ENCODE measurements at places on chromosomes 12 and 14.

DNA sequence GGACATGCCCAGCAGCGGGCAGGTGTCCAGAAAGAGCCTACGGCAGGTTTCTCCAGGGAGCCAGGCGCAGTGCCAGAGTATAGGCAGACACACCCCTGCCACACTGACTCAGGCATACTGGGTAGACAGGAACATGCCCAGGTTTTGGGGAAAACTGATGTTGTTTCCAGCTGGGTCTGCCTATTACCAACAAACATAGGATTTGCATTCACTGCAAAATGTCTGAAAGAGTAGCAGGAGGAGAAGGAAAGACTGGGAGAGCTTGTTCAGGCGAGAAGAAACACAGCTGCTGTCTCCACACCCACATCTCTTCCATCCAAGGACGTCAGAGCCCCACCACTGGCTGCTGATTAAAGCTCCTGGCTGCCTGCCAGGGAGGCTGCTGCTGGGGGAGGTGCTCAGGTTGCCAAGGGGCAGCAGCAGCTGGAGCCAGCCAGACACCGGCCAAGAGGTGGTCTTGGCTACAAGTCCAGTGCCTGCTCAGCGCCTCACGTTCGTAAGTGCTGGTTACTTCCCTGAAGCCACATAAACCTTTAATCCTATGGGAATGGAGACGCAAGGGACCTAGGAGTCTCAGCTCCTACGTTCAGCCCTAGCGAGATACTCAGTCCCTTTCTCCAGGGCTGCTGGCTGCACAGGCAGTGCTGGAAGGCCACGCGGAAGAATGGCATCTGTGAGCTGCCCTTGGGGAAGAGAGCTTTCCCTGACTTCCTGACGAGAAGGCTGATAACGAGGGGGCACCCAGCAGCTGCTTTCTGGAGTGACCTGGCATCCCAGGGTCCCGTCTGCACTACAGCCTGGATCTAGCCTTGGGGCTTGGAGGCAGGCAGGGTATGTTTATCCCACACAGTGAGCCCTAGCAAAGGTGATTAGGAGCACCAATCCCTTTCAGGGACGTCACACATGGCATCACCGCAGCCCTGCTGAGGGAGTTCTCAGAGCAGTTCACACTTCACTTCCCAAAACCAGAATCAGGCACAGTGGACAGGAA, 58.1 kb downstream of the PLEKHG3 start:
- no peak for DNase-seq

GRCh38 chr14:36271939-36272907, 48.2 kb downstream of the MBIP start:
- DNase-seq: peak; percentile 56

DNA sequence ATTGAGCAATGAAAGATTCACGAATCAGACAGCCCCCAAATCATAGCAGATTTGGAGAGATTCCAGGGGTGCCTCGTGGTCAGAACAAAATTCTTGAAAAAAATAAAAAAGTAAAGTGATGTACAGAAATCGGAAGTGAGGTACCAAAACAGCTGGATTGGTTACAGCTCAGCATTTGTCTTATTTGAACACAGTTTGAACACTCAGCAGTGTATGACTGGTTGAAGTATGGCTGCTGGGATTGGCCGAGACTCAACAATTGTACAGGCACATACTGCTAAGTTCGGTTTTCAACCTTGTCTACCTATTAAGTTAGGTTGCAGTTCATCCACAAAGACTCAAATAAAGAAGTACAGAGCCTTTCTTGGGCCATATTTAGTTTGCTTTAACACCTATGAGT, 865.4 kb upstream of the TMEM132C start:
- DNase-seq: no peak

- DNase-seq: no peak
These were observed 38.2 kb upstream of the MAP1LC3B2 start for GRCh38 chr12:116520801-116521471.

DNA sequence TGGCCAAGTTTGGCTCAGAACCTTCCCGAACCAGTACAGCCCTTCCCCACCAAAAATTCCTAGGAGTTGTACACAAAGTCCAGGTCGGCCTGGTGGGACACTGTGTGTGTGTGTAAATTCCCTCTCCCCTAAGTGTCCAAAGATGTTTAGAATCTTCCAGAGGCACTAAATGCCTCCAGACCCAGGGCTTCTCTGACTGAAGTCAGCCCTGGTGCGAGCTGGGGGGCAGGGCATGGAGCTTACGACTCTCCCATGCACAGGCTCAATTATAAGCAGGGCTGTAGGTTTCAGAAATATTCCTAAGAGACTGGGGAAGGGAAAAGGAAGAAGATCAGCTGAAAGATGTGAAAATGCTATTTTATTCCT, 106.9 kb upstream of the ATF7IP start:
- peak; percentile 27 for DNase-seq

GRCh38 chr12:115357681-115358080, 673.7 kb upstream of the TBX3 start:
- DNase-seq: no peak

DNA sequence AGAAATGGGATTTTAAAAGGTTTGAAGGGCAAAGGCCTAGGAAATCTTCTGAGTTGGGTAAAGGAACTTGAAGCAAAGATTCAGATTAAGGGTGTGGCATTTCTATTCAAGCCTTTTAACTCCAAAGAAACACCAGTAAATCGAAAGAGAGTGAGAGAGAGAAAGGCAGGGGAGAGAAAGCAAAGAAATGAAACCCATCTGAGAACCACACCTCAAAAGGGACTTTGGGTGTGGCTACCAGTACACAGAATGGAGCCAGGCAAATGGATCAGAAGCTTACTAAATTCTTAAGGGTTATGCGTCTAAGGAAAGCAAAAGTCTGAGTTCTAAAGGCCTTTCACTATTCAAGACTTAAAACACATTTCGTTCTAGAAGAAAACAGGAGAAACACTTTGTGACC, 277.4 kb downstream of the BCL11B start:
- no peak for DNase-seq

DNA sequence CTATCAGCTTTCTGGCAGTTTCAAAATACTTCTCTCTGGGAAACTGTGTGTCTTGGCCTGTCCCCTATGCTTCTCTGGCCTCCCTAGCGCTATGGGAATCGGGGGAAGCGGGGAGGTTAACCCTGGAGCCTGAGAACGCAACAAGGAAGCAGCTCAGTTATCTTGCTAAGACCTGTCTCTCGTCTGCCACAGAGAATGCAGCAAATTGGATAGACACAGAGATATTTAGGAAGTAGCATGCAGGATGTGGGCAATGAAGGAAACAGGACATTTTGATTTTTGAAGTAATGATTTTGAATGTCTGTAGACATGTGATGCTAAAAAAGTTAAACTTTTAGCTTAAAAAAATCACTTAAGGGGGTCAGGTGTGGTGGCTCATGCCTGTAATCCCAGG, 6.6 kb upstream of the CALCOCO1 start:
- DNase-seq: no peak

DNA sequence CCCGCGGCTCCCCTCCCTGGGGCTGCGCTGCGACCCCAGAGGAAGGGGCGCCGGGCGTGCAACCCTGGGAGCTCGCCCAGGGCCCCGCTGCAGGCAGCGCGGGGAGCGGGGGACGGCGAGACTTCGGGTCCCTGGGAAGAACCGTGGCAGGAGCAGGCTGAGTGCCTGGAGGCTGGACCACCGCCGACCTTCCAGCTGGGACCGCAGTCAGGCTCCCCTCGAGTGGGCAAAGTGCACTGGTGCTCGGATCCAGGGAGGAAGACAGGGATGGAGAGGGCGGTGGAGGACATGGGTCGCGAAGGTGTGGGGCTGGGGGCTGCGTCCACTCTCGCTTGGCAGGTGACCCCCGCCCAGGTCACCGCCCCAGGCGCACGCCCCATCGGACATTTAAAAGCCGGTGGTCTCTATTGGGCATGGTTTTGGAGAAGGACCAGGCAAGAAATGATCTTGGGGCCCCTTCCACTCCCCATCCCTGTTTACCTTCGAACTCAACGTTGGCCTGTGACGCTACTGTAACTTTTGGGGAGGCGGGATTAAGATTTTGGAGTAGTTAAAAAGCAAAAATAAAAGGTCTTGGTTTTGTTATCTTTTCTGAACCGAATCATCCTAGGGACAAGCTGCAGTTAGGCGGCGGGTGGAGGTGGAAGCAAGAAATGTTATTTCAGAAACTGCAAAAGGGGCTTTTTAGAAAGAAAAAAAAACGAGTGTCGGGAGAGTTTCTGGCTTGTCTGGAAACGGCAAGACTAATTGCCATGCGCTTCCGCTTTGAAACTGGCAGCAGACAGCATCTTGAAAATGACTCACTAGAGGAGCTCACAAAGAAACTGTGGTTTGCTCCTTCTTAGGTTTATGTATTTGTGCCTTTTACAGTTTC, 1.0 kb downstream of the ELK3 start:
- DNase-seq: peak; percentile 61

DNA sequence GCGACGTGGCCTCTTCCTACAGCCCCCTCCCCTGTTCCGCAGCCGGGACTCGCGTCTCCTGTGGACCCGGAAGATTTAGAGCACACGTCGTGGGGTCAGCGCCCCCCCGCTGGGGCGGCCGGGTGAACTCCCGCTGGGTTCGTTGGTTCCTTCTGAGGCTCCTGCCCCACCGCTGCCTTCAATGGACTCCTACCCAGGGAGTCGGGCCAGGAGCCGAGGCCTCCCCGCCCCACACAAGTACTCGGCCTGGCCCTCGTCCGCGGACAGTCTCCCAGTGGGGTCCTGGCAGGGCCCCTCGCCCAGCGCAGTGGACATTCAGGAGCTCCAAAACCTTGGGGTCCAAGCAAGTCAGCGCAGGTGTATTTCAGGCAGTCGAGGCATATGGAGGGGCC, 1.2 kb downstream of the MMP17 start:
- no peak for DNase-seq

- no peak for DNase-seq
These were observed 5.9 kb upstream of the FOXN3 start for GRCh38 chr14:89422952-89423345.

GRCh38 chr12:113285679-113286610, 49.0 kb downstream of the SLC8B1 start:
- DNase-seq: no peak

GRCh38 chr14:104356020-104356737, 217.8 kb downstream of the KIF26A start:
- no peak for DNase-seq

DNA sequence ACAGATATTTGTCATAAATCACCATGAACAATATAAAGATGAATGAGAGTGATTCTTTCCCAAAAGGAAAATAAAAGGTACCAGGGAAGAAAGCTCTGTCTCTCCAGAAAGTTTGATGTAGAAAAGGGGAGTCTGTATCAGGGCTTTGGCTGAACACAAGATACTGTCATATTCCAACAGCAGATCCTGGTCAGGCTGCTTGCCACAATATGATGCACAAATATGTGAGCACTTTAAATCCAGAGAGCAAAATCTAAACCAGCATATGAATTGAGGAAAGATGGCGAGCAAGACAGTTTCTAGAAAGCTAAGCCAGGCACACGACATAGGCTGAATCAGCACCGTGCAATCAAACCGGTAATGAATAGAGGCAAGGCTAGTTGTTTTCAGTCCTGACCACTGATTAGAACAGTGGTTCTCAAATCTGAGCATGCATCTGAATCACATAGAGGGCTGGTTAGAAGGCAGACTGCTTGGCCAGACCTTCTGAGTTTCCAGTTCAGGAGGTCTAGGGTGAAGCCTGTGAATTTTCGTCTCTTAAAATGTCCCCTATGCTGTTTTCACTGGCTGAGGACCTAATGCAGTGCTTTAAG, 60.7 kb downstream of the PLCZ1 start:
- no peak for DNase-seq
